ENCODE measurements at places on chromosomes 13 and 19.

DNA sequence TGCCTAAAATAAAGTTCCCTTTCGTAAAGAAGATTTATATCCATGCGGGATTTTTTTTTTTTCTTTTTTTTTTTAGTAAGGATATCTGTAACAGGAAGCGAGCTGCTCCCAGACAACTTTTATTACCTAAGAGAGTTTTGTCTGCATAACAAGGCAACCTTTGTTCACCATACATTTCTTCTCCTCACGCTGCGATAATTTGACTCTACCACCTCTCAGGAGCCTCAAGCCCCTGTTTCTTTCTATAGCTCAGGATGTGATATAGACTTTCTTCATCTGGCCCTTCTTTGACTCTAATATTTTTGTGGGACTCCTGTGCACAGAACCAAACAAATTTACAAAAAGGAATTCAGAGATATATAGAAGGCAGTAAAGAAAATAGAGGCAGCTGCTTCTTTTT, 1053.7 kb upstream of the SPRY2 start:
- DNase-seq = no peak

DNA sequence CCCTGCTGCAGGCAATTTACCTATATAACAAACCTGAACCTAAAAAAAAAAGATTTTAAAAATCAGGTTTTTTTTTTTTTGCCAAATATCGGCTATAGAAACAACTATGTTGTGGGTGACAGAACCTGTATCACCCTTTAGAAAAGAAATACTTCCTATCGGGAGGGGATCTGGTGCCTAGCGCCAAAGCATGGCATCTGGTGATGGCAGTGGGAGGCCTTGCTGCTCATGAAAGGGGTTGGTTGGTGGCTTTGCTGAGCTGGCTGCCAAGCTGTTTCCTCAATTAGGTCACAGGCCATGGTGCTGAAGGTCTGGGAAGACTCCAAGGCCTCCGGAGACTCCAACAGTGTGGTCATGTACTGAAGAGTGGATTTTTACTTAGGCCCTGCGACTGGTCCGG, 328.5 kb downstream of the KLF5 start:
- DNase-seq = no peak

DNA sequence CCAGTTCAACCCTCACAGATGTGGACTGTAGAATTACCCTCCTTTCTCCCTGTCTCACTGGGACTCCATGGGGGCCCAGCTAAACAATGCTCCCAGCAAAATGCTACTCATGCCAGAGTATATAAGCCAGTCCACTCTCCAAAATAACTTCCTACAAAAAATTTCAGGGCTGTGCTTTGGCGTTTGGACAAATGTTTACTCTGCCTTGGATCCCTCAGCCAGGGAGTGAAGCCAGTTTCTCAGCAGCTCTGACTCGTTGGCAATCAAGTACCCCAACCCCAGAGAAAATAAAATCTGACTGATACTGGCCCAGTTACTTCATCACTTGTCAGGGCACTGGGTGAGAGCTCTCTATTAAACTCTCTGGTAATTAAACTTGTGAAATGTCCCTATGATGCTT, 250.4 kb downstream of the TSHZ3 start:
- DNase-seq = no peak

- DNase-seq = no peak
These were observed 174.6 kb downstream of the COL4A1 start for GRCh38 chr13:110132225-110132982.

DNA sequence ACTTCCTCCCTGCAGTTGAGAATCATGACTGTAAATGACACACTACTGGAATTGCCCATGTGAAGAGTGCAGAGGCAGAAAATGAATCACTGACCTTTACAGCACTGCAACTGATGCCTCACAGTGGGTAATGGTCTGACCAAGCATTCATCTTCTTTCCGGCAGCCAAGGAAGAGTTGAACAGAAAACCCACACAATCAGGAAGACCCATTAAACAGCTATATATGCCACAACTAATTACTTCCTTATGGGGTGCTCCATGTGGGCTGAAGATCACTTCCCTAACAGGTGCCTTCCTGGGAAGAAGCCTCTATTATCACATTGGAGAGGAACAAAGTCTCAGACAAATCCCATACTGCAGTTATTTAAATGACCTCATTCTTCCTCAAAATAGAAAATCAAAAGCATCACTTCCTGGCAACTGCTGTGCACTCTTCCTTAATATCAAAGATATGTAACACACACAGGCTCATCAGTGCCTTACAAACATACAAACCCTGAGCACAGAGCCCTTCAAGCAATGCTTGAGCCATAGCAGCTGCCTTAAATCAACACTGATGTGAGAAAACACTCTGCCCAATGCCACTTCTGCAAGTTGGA, 45.8 kb downstream of the RUBCNL start:
- DNase-seq = no peak

DNA sequence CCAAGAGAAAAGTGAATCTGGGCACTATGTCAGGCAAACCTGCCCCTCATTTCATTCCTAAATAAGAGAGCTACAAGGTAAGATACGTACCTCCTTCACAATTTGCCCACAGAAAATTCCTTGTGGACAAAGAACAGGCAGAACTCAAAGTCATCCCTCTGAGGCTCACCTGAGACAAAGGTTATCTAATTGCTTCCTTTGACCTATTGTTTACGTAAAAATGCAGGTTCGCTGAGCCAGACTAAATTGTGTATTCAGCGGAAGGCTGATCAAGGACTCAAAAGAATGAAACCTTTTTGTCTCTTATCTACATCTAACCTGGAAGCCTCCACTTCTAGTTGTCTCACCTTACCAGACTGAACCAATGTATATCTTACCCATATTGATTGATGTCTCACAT, 213.3 kb downstream of the POSTN start:
- DNase-seq = no peak

DNA sequence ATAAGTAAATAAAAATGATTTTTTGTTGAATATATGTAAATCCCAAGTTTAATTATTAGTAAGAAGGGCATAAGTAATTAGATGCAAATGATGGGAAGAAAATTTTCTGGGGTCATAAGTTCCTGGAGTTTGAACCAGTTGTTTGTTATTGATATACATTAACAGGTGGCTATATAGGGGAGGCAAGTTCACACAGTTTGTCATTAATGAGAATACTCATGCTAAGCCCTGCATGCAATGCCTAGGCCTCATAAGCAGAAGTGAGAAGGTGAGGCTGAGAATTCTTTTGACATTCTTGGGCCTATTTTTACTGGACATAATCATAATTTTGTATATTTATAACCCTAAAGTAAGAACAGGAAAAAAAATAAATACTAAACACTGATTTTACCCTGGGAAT, 1210.7 kb upstream of the PCDH9 start:
- DNase-seq = no peak

- DNase-seq = no peak
These were observed 92.9 kb downstream of the DNAJC15 start for GRCh38 chr13:43116242-43116641.

GRCh38 chr19:52710538-52710937, 24.3 kb downstream of the ZNF611 start:
- no peak for DNase-seq

GRCh38 chr13:25800523-25800922, 251.3 kb downstream of the SHISA2 start:
- no peak for DNase-seq

- DNase-seq = no peak
These were observed 426.4 kb downstream of the SLITRK5 start for GRCh38 chr13:88097541-88097940.

DNA sequence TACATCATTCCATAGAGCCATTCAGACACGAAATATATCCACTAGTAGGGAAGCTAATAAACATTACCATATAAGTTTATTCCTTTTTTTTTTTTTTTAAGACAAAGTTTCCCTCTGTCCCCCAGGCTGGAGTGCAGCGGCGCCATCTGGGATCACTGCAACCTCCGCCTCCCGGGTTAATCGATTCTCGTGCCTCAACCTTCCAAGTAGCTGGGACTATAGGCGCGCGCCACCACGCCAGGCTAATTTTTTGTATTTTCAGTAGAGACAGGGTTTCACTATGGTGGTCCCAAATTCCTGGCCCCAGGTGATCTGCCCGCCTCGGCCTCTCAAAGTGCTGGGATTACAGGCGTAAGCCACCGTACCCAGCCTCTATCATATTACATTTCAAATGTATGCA, 612 bp upstream of the ZNF154 start:
- no peak for DNase-seq

GRCh38 chr13:42047561-42048341, 697 bp upstream of the DGKH start:
- DNase-seq = no peak

DNA sequence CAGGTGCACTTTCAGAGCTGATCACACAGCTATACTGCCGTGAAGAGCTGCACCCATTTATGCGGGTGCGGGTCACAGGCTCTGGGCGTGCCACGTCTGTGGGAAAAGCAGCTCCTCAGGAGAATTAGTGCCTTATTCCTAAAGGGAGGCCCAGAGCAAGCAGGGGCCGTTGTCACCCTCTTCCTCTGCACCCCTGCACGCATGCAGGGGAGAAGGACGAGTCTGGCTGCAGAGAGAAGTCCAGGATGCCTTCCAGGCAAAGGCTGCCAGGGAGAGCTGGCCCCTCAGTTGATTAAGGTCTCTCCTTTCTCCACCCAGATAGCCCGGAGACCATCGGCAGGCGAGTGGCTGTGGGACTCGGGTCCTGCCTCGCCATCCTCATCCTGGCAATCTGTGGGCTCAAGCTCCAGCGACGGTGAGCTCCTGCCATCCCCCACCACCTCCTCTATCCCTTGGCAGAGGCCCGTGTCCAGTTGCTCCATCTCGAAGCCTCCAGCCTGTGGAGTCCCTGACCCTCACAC, 3.1 kb upstream of the FFAR1 start:
- DNase-seq = no peak

DNA sequence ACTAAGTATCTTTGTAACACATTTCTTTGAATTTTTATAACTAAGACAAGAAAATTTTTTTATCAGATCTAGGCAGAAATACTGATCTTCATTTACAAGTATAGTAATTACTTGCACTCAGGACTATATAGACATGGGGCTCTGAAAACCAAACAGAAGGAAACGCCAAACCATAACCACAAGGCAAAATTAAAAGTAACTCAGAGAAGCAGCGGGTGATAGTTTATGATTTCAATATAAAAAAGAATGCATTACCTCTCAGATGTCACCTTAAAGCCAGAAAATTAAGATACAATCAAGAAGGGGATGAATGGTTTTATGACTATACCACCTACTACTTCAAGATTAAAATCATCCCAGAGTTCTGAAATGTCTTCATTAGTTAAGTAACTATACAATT, 6.7 kb downstream of the SHISA2 start:
- DNase-seq = no peak

DNA sequence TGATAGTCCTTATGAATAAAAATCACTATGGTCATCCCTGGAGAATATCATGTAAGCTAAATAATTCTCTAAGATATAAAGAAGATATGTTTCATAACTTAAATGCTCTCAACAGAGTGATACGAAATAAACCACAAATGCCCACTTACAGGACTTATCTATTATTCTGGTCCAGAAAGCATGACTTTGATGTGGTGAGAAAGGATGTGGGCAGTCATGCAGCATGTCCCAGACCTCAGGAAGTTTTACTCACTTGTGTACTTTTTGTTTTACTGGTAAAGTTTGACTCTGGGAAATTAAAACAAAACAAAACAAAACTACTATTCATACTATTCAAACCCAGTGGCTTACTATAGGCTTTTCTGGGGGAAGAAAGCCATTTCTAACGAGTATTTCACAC, 483.2 kb upstream of the SLITRK6 start:
- no peak for DNase-seq

DNA sequence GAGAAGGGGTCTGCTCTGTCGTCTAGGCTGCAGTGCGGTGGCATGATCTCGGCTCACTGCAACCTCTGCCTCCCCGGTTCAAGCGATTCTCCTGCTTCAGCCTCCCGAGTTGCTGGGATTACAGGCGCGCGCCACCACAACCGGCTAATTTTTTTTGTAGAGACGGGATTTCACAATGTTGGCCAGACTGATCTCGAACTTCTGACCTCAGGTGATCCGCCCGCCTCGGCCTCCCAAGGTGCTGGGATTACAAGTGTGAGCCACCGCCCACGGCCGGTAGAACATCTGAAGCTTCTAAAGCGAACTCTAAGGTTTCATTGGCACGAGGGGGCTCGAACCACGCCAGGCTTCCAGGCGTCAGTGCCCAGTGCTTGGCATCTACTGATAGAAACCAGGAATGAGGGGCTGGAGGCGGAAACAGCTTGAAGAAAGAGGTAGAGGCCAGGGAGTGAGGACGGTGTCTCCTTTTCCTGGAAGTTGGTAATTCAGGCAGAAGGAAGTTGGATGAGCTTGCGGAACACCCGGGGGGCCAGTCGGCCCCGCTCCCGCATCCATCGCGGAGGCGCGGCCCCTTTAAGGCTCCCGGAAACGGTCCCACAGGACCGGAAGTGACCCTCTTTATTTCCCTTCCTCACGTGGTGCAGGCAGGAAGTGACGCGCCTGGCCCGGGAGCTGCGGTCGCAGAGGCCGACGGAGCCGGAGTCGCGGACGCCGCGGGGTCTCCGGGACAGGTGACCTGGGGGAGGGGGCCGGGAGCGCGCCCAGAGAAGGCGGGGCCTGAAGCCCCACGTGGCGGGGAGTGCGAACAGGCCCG, at the start of gene CCDC9:
Gene CCDC9 (plus strand): TSS at position 647 of the 814 bp plus-strand sequence. CDS start 1,876 bp downstream, outside the sequence.
- DNase-seq = peak; percentile 97

DNA sequence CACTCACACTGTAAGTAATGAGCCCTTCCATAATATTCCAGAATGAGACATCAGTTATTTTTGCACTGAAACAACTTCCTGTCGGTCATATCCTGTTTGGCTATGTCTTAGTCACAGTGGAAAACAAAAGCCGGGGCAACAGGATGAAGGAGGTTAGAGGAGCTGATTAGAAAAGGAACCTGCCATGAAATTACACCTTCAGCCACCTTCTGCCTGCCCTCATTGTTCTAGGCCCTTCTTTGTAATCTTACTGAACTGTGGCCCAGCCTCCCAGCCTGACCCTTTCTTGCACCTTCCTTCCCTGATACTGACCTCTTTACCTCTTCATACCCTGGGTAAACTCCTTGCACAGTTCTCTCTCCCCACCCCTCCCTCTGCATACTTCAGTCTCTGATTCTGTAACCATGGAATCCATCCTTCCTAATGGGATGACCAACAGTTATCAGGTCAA, 67.3 kb downstream of the DOCK9 start:
- DNase-seq = no peak

DNA sequence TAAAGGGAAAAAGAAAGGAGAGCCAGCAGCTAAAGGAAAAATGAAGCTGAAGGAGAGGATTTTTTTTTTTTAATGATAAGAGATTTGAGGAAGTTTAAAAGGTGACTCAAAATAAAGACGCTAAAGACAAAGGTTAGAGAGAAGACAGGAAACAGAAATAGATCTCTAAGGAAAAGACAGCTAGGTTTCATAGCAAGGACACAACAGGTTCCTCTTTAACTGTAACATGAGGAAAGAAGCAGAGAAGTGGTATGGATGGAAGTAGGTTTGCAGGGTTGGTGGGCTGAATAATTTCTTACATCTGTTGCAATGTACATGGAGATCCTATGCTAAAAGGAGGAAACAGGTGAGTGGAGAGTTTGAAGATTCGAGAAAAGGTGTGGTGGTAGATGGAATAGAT, 107.5 kb downstream of the MYCBP2 start:
- no peak for DNase-seq

GRCh38 chr19:33502521-33502920, 19.1 kb downstream of the PEPD start:
- no peak for DNase-seq

Measured in NCI-H1436 (cell line).